SHP77 treated with DMSO at 0.1 percent for 48 hours (cell line): ENCODE measurements at places on chromosomes 13 and 19.
A peak's percentile ranks its signal among the peaks of the same experiment; 100 is the strongest.

DNA sequence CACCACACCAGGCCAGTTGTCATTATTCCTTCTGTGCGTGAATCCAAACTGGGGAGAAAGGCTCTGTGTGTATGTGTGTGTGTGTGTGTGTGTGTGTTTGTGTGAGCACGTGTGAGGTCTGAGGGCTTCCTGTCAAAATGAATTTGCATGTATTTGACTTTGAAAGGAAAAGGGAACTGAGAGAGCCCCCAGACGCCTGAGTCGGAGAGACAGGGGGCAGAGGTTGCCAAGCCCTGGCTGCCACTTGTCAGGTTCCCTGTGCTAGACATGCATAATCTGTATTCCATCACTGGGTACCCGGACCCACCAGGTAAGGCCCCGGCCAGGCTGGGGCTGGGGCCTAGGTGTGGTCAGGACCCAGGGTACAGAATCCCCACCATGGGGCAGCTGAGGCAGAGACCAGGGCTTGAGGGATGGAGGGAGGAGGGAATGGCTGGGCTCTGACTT lies at the start of gene CLEC17A:
TSS of gene CLEC17A (plus strand) at position 191 of the 447 bp plus-strand sequence. CDS start at position 268, 77 bp downstream.
- DNase-seq, result no peak

DNA sequence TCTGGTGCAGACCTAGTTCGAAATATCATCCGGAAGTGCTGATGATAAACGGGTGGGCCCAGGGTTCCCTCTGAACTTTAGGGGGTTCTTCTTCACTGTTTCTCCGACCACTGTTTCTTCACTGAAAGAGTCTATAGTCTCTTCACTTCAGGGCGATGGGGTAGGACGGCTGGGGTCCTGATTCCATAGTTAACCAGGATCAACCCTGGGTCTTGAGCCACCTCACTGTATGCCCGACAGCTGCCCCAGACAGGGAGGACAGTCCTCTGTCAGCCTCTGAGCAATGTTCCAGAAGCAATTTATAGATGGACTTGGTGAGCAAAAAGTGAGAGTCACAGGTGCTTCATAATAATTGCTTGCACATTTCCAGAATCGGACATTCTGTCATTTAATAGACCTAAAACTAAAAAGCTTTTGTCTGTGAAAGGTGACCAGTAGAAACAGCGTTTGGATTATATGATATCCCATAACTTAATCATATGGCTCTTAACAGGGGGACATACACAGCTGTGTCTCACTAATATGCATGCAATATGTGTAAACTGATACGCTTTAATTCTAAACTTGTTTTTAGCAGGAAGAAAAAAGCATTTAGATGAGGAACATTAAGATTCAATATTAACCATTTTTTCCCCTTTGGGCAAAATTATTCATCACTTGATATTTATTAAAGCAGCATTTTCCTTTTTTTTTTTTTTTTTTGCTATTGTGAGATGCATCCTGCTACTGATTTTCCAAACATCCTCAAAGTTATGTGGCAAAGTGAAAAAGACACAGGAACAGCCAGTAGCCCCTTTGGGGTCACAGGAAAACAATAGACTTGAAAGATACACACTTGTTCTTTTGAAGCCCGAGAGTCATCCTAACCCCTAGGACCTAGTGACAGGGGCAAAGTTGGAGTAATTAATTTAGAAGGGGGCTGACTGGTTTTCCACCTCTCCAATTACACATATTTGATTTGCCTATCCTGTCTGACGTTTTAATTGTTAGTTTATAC lies 277.0 kb downstream of the ZNF536 start:
- DNase-seq, result no peak

GRCh38 chr19:13298565-13299481 lies 148.6 kb downstream of the IER2 start:
- no peak for DNase-seq

GRCh38 chr19:2035590-2035991 lies 15.5 kb downstream of the MKNK2 start:
- no peak for DNase-seq

GRCh38 chr19:39238944-39239343 lies 5.9 kb downstream of the IFNL3 start:
- DNase-seq, result no peak

- no peak for DNase-seq
These were observed 204.6 kb upstream of the TSC22D1 start for GRCh38 chr13:44780591-44781280.

DNA sequence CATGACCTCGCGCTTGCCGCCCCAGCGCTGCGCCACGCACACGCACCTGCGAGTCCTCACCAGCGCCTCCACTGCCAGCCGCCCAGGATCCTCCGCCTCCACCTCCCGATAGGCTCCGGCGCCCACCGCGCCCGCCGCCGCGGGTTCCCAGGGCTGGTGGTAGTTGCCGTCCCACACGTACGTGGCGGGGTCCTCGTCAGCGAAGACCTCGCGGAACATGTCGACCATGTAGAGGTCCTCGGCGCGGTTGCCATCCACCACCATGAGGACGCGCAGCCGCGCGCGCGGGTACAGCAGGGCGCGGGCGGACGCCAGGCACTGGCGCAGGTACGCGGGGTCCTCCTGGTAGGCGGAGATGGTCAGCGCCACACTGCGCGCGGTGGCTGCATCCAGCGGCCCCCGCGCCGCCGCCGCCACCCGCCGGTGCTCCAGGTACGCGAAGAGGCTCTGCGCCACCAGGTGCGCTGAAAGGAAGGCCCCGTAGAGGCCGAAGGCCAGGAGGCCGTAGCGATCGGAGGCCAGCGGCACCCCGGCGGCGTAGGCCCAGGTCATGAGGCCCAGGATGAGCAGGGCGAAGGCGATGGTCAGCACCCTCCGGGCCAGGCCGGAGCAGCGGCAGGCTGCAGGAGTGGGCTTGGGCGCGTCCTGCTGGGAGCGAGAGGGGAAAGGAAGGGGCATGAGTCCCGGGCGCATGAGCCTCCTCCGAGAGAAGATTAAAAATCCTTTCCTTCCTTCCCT lies 4.4 kb downstream of the HAS1 start:
- no peak for DNase-seq

GRCh38 chr13:110618167-110618566 lies 2.8 kb downstream of the NAXD start:
- no peak for DNase-seq

DNA sequence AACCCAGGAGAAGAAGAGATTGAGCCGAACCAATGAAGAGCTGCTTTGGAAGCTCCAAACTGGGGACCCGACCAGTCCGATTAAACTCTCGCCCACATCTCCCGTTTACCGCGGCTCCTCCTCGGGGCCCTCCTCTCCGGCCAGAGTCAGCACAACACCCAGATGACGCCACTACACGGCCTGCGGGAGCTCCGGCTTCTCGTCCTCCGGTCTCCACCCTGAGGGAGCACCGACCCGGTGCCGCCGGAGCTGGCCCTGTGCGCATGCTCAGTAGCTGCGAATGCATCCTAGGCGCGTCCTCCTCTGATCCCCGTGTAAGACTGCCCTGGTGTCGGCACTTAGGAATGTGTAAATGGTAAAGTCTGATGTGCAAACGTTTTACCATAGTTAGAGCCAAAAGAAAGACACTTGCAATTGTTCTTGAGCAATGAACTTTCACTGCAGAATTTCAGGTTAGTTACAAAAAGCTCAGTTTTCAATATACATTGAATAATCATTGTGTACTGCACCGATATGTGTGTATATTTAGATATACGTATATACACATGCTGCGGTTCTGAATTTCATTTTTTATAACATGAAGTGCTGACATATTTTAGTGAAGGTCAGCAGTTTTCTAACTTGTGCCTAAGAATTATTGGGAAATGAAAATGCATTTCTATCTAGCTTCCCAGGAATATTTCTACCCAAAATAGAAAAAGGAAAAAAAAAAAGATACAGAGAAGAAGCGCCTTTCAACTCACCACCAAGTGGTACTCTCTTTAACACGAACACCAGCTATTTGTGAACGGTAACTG lies 92.2 kb downstream of the SLC7A1 start:
- DNase-seq, result no peak

GRCh38 chr13:38824342-38824741 lies 137.5 kb downstream of the FREM2 start:
- no peak for DNase-seq

DNA sequence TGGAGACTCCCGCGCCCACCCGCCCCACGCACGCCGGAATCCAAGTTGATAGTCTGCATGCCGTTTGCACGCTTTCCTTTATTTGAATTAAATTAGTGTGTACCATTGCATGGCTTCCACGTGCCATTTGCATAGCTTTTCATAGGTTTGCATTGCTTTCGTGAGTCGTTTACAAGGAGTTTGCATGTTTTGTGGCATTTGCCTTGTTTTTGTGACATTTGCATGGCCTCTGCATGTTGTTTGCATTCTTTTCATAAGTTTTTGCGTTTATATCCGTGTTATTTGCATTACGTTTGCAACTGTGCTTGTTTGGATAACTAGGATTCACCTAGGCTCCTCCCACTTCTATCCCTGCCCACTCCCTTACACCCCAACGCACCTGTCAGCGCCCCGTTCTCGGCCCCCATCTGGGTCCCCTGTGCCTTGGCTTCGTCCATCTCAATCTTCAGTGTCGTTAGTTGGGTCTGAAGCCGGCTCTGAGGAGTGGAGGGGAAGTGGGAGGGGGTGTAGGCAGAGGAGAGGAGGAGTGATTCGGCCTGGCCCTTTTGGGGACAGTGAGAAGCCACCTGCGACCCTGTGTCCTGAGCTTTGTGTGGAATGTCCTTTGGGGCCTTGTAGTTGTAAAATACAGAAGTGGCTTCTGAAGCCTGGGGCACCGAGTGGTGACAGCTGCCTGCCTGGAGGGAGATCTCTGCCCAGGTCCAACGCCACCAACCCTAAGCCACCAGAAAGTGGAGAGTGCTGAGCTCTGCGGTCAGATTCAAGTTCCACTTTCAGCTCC lies 2.4 kb downstream of the CCDC194 start:
- no peak for DNase-seq

GRCh38 chr13:90177512-90177911 lies 1170.0 kb upstream of the MIR17HG start:
- no peak for DNase-seq

GRCh38 chr13:31930901-31931522 lies 100.6 kb upstream of the FRY start:
- DNase-seq, result peak; percentile 19

- no peak for DNase-seq
These were observed 388.0 kb downstream of the LMO7 start for GRCh38 chr13:76024151-76024550.

DNA sequence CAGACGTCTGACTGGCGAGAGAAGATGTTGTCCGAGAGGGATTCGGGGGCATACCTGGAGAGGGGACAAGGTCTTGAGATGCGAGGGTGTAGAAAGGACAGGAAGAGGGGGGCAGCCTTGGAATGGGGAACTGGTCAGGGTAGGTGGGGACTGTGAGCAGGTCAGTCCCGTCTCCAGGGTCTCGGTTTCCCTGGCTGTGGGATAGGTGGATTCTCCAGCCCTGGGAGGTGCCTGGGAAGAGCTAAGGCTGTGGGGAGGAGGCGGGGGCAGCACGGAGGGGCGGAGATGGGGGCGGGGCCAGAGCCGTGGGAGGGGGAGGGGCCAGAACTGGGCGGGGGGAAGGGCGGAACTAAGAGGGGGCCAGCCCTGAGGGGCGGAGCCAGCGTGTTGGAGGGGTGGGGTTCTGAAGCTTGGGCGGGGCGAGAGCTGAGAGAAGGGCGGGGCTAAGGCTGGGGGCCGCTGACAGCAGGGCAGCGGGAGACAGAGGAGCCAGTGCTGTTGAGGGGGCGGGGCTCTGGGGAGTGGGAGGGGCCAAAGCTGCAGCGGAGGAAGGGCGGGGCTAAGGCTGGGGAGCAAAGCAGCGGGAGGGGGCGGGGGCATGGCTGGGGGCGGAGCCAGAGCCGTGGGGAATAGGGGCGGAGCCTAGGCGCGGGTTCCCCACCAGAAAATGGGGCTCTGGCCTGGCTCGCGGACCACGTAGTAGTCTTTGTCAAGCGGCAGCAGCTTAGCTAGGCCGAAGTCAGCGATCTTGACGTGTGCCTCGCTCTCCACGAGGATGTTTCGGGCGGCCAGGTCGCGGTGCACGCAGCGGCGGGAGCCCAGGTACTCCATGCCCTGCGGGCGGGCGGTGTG lies 9.5 kb upstream of the INSL3 start:
- DNase-seq, result peak; percentile 46

DNA sequence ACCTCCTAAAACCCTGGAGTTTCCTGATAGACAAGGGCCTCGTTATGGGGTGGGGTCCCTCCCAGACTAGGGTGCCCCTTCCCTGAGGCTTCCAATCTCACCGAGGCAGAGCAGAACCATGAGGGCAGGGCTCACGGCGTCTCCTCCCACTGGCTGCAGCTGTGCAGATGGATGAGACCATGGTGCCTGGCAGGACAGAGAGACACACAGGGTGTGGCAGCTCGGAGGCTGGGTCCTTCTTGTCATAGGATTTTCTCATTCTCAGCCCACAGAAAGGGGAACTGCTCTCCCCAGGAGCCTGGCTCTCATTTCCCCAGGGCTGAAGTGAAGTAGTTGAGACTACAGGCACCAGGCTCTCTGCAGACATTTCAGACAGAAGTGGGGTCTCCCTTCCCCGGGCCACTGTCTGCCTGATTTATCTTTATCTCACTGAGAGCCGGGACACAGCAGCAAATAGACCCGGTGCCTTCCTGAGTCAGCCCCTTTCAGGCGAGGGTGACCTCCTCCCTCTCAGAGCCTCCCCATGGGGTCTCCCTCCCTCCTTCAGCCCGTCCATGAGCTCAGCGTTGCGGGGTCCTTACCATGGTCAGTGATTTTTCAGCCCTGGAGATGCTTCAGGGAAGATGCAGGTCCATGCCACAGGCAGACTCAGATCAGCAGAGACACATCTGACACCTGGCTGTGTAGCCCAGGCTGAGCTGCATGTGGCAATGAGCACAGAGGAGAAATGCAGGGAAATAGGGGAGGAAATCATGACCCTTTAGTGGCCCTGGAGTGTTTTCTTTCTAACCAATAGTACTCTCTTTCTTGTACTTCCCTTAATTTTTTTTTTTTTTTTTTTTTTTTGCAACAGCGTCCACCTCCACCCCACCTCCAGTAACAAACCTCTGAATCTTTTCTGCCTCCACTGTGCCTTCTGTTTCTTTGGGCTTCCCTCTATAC lies at the start of gene LILRA5:
TSS of gene LILRA5 (minus strand) at position 731 of the 942 bp plus-strand sequence. CDS start at position 584, 147 bp downstream.
- no peak for DNase-seq

DNA sequence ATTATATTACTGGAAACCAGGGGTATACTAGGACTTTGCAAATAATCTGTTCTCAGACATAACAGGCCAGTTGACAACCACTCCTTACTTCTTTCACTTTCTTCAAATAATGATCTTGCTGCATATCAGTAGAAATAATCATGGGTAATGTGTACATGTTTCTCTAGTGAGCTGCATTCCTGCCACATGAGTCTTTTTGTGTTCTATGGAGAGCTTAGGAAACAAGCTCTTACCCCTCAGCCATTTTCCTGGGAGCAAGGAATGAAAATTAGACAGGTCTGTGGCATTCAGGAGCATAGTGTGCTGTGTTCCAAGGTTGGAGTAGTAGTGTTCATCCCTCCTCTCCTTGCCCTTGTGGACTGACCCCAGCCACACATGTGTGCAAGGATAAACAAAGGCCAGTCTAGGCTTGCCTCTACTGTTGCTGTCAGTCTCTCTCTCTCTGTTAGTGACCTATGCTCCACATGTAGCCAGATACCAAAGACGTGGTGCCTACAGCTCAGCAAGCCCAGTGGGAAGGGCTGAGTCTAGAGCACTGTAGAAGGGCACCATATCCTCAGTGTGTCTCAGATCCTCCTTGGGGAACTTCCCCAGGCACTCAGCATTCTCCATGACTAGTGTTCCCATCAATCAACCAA lies 11.5 kb upstream of the OXGR1 start:
- no peak for DNase-seq

GRCh38 chr19:29489172-29489951 lies 36.4 kb upstream of the VSTM2B start:
- DNase-seq, result no peak

- no peak for DNase-seq
These were observed 29.8 kb upstream of the SPACA7 start for GRCh38 chr13:112346173-112346898.
